CD4-positive, alpha-beta T cell treated with Interleukin-10 for 1 hour (primary cell): ENCODE measurements at places on chromosomes 2 and 18.

GRCh38 chr2:109346601-109347228 lies 217.7 kb downstream of the SH3RF3 start:
- DNase-seq, result no peak

GRCh38 chr2:240060977-240061591 lies 7.8 kb upstream of the OR6B3 start:
- peak; percentile 64 for DNase-seq

DNA sequence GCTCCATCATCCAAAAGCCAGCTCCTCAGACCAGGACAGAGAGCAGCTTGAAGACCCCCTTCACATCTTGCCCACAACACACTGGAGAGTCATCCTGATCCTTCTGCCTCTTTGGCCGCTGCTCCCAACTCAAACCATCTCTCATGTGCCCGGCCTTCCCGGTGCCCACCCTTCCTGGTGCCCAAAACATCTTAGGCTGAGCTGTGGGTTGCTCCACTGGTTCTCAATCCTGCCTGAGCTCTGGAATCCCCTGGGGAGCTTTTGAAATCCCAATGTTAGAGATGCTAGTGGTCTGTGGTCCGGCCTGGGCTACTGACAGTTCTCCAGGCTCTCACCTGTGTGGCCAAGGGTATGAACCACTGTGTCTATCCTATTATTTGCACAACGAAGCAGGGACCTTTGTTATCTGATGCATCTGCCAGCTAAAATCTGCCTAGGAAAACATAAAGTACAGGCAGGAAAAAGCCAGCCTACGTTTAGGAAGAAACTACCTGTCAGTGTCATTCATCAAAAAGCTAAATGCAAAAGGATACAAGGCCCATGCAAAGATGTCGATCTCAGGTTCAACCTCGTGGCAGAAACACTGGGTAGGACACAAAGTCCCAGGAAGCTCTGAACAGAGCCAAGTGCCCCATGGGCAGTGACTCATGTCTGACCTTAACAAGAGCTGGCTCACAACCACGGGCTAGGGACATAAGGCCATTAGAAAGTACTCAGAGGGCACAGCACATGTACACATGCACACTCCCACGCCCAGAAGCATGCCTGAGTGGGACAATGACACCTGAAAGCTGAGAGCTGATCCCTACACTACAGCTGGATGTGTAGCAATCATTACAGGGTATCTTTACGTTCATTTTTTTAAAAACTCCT lies 30.8 kb downstream of the TBC1D8 start:
- no peak for DNase-seq

GRCh38 chr2:105194022-105194675 lies 47.4 kb upstream of the GPR45 start:
- no peak for DNase-seq

DNA sequence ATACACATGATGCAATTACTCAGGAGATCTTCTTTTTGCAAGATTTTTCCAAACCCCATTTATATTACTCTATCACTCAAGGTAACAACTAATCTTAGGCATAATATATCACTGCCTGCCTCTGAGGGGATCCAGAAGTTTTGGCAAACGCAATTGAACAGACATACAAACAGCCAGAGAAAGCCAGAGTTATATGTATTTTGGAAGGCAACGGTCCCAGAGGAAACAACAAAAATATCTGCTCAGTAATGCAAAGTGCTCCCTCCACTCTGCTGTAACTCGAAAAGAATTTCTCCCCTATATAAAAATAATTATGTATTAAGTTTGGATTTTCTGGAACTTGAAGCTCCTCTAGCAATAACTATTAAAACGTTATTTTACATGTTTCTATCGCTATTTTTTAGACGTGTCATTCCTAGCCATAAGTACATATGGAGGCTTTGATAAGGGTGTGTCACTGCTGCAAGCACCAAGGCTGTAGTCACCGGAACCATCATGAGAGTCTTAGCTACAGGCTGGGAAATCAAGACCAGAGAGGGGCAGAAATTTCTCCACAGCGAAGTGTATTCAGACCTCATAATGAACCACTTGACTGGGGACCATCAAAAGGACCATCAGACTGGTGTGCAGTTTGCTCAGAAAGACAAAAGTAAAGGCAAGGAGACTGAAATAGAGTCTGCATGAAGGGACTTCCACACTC lies 3.7 kb upstream of the GKN1 start:
- no peak for DNase-seq

DNA sequence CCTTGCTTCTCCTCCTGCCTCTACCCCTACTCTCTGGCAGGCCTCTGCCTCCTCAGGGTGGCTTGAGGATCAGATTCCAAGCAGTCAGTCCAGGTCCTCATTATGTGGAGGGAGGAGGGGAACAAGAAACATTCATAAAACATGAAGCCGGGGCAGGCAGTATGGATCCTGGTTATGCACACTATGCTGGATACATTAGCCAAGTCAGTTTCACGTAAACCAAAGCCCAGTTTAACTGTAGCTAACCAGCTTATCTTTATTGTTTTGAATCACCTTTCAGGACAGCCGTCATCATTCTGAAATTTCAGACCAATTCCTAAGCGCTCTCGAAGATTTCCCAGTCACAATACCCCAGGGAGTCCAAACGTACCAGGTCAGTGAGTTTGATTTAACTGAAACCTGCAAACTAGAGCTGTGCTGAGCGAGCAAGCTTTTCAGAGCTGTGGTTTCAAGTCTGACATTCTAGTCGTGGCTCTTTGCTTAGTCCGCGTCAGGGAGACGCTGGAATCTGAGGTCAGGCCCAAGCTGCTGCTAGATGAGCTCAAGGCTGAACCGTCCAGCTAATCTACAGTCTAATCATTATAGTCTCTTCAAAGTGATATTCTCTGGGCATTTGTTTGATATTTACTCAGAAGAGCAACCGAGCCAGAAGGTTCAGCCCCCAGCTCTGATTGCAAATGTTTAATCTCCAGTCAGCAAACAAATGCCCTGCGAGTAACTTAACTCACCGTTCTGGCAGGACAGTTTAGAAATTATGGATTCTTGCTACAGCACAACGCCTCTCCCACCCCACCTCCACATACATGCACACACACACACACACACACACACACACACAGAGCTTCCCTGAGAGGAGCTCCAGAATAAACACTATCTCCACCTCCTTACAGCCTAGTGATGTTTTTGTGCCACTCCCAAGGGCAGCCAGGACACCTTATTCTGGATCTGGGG lies 63.8 kb upstream of the BZW1 start:
- DNase-seq, result no peak

DNA sequence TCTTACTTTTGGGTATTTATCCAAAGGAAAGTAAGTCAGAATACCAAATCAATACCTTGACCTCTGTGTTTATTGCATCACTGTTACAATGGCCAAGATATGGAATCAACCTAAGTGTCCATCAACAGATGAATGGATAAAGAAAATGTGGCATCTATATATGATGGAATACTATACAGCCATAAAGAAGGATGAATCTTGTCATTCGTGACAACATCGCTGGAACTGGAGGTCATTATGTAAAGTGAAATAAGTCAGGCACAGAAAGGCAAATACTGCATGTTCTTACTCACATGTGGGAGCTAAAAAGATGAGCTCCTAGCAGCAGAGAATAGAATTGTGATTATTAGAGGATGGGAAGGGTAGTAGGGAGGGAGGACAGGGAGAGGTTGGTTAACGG lies 34.6 kb downstream of the LCT start:
- no peak for DNase-seq

- DNase-seq, result no peak
Measured at GRCh38 chr18:76803413-76803812, 18.9 kb upstream of the ZNF236 start.

DNA sequence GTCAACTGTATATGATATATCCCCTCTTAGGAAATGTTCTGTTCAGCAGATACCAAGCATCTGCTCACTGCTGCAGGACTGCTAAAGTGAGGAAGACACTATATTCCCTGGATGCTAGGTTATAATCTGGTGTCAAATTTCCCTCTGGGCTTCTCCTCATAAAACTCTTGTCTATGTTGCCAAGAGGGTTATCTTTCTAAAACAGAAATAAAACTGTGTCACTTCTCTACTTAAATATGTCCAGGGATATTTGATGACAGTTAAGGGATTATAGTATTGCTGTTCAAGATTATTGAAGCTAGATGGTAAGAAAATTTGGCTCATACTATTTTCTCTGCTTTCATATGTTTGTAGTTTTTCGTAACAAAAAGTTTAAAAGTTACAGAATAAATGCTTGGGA lies 30.5 kb upstream of the SNRNP27 start:
- DNase-seq, result no peak

DNA sequence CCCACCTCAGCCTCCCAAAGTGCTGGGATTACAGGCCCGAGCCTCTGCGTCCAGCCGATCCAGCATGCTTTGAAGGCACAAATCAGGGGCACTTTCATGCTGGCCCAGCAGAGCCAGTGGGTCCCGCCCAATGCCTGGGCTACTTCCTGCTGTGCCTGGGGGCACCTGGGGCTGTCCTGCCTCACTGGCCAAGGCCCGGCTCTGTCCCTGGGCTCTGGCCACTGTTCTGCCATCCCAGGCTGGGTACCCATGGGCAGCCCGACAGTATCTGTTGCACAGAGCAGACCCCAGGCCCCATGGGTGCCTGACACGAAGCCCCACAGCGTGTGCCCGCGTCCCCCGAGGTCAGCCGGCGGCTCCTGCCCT lies 6.8 kb upstream of the GAL3ST2 start:
- no peak for DNase-seq

- no peak for DNase-seq
Measured at GRCh38 chr18:76957384-76958355, 135.3 kb downstream of the ZNF236 start.

DNA sequence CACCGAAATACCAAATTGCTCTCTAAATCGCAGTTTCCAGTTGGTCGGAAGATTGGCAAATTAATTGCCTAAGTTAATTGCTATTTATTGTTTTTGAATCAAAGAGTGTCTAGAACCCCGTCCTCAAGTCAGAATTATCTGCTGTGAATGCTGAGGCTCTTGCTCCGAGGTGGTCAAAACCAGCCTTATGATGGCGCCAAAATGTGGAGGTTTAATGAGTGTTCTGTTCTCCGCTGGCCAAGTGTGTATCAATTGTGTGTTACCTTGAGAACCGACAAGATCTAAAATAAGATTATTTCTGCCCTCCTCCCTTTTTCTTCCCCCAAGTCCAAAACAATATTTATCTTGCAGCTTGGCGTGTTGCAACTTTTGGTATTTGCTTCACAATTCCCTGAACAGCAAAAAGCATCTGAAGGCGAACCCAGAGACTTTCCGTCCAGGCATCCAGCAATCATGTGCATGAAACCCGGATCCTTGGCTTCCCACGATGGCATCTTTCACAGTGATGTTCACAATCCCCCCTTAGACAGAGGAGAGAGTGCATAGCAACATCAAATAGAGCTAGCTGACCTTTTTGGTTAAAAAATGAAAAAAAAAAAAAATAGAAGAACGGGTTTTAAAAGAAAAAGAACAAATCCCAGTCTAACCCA lies 323.0 kb downstream of the MYCN start:
- DNase-seq, result no peak

- DNase-seq, result no peak
Measured at GRCh38 chr2:236915186-236915585, 170.5 kb upstream of the COPS8 start.

DNA sequence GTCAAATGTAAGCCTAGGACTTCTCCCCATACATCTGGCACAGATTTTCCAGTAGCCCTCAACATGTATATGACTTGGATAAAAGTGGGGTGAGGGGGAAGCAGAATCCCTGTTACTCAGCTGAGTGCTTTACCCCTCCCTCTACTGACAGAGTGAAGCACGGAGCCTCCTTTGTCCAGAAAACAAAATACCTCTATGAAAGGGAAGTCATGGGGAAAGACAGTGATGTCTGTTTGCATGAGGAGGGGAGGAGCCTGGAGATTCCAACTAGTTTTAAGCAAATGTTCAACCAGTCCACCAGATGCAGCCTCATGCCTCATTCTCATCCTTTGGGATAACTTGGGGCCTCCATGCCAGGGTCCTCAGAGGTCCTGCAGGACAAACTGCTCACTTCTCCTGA lies 203.9 kb downstream of the SMAD2 start:
- no peak for DNase-seq

DNA sequence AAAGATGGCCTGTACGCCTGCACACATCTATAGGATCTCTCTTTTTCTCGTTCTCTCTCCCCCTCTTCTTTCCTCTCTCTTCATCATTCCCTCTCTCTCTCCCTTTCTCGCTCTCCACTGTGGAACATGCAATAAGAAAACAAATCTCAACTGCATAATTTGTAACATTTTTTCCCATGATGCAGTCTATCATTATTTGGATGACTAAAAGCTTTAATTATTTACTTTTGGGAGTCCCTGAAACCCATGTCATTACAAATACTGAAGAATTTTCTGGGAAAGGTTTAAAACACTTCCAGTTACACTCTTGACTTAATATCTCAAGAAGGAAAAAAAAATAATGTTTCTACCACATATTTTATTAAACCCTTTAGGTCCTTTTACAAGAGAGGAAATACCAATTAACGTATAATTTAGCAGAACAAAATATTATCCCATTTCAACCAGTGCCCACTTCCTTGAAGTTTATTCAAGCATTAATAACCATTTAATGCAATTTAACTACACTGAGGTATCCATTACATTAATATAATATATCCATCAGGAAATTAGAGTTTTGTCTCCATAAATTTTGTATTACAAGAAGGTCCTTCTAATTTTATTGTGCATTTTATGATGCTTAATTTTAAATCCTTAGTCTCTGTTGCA lies 1615.2 kb upstream of the ACVR2A start:
- no peak for DNase-seq

DNA sequence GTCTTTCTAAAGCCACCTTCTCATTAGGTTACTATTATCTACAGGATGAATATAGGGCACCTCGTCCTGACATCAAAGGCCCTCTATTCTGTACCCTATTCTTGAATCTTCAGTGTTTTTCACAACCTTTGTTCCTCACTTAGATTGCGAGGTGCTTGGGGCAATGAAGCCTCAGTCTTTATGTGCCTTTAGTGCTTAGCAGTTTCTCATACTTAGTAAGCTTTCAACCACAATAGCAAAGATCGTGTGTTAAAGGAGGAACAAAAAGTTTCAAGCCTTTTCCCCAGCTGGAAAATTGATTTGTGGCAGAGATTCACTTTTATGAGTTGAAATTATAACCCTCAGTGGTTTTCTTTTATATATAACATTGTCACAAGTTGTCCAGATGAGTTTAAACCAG lies 226.9 kb downstream of the MYO3B start:
- DNase-seq, result no peak

- DNase-seq, result no peak
Measured at GRCh38 chr2:176237456-176237855, 31.8 kb upstream of the MTX2 start.

DNA sequence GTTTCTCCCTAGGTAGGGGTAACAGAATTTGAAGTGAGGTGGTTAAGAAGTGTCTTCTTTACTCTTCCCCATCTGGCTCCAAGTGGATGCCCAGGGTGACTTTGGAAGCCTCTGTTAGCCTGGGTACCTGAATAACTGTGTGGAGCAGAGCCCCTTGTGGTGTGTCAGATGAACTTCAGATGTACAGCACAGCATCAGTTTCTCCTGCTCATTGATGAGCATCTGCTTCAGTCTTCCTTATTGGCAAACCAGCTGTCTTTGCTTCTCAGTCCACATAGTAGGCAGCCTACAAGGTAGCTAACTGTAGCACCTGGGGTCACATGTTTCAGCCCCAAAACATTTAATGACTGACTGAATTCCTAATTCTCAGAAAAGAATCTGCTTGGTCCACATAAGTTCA lies 56.2 kb upstream of the ATP8B1 start:
- DNase-seq, result no peak

GRCh38 chr18:57150828-57151227 lies 3.9 kb downstream of the BOD1L2 start:
- DNase-seq, result no peak

GRCh38 chr2:215548714-215549113 lies 112.8 kb upstream of the FN1 start:
- no peak for DNase-seq

- DNase-seq, result no peak
Measured at GRCh38 chr2:98902209-98903063, 33.6 kb downstream of the CRACDL start.
